GM12878 (cell line): ENCODE measurements at places on chromosomes 3 and 15. TPM values are rescaled to one million over a fixed set of nuclear protein-coding genes. Genes with fewer than 3 reads are reported as not detected.

Gene AHSG
- 0.90 and 1.2 TPM in 2 replicates for total RNA-seq

Gene UTS2B
- total RNA-seq: 0.28 and 0.29 TPM in 2 replicates

Gene HMCES
- 25.5 and 33.4 TPM in 2 replicates for total RNA-seq

Gene ADAMTS7
- total RNA-seq: 0.08 and 0.28 TPM in 2 replicates

DNA sequence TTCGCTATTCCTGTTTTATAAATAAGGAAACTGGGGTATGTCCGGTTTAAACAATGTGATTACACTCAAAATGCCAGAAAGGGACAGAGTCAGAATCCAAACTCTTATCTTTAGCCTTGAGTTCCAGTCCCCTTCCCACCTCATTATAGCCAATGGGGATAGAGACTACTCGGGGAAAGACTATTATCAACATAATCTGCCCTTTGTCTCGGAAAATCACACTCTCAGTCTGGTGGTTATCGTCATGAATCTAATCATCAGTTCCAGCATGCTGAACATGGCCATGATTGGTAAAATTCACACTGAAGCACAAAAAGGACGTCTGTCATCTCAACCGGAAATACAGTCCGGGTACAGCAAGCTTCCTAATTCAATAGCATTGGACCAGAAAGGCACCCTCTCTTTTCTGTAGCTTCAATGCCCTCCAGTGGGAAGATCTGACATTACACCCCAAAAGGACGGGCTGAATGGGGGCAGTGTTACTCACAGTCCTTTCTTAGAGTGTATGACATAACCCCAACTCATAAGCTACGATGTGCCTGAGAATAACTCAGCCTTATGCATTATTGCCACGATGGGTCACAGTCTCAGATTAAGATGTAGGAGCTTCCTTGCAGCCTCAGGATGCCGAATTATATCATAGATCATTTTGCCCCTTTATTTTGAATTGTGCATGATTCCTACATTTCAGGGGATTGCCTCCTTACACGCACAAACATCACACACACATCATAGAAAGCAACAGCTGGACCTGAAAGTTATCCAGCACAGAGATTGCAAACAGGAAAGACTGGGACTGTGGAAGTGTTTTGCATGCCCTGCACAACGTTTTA lies 390.4 kb upstream of the LMCD1 start:
- no peaks in the 10 kb centered on the region for H3K27me3 ChIP-seq
- H3K4me3 ChIP-seq: no peak overlapping the region
- no peak overlapping the region for H3K27ac ChIP-seq
- no peaks in the 10 kb centered on the region for H3K4me1 ChIP-seq
- no peaks in the 10 kb centered on the region for H3K36me3 ChIP-seq

DNA sequence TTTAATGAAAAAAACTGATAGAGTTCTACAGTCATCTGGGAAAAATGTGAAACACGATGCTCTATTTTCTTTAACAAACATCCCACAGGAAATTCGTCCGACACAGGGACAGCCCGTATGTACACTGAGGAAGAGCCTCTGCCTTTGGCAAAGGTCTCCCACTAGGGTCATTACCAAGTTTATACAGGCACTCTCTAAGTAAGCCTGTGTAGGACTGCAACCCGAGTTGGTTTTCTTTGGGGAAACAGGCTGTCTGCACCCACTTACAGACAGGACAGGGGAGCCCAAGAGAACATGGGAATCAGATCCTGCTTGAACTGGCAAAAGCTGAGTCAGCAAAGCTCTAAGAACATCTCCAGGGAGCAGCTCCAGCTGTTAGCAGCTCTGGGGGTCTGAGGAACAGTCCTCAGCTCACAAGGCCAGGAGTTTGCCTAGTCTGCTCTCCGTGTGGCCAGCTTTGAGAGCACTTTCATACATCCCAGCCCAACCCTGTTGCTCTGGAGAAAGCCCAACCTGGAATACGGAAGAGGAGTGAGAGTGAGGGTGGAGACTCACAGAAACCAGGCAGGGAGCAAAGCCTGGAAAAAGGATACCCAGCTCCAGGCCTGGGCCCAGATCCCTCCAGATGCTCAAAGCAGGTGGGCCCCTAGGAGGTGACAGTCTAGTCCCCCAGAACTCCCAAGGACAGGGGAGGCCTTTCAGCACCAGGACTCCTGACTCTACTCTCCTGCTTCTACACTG lies 1.9 kb downstream of the TBC1D2B start:
- peak overlapping the region; percentile 99 for H3K4me3 ChIP-seq
- H3K4me1 ChIP-seq: peaks cover 10% of the 10 kb centered on the region
- peak overlapping the region; percentile 37 for H3K27ac ChIP-seq
- no peak for DNase-seq
- H3K36me3 ChIP-seq: 0 out of 2 replicates have a peak, but pooled peaks cover 3% of the 10 kb centered on the region
- H3K27me3 ChIP-seq: no peaks in the 10 kb centered on the region

DNA sequence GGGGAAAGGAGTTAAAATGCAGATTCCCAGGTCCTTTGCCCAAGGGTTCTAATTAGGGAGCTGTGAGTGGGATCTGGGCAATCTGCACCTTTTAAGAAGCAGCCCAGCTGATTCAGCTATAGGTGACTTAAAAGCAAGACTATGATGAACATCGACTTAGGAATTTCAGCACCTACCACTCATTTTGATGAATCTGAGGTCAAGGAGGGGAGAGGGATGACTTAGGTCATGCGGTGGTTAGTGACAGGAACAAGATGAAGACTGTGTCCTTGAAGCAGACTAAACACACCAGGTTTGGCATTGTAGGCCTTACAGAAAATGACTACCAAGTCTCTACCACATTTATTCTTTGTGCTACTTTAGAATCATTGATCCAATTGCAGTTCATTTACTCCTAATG lies 196.3 kb downstream of the DTWD1 start:
- H3K4me3 ChIP-seq: no peak overlapping the region
- H3K36me3 ChIP-seq: no peaks in the 10 kb centered on the region
- no peaks in the 10 kb centered on the region for H3K4me1 ChIP-seq
- DNase-seq: no peak

GRCh38 chr3:180329187-180329586 lies 272.8 kb upstream of the TTC14 start:
- no peak overlapping the region for H3K4me3 ChIP-seq
- H3K27me3 ChIP-seq: no peaks in the 10 kb centered on the region
- H3K36me3 ChIP-seq: no peaks in the 10 kb centered on the region
- peaks cover 32% of the 10 kb centered on the region for H3K4me1 ChIP-seq
- H3K27ac ChIP-seq: peak overlapping the region; percentile 56
- peak; percentile 43 for DNase-seq

DNA sequence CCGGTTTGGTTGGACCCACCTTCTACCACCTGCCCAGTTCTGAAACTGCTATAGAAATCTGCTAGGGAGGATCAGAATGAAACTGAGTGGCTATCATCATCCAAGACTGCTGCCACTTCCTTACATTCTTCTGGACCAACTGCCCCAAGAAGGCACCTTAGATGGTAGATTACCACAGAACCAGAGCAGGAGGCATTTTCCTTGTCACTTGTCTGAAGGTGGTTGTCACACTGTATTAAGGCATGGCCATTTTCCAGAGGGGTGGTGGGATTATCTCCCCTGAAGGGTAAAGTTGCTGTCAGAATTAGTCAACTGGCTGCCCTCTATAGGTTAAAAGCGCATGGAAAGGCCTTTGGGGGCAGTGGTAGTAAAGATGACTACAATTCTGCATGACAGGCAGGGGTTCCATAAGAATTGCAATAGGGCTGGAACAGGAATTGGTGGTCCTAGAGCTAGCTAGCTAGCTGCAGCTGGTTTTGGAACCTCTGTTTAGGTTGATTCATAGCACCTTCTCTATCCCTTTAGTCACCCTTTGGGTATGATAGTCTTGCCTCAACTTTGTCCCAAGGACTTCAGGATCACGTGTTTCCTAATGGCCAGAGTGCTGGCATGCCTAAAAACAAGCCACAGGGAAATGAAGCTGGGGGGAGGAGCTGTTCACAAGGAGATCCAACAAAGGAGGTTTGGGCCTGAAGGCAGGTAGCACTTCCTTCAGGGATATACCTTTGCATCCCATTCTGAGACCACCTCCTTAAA lies 4.8 kb upstream of the CSPG5 start:
- no peak overlapping the region for H3K4me3 ChIP-seq
- H3K4me1 ChIP-seq: no peaks in the 10 kb centered on the region
- peaks cover 7% of the 10 kb centered on the region for H3K27me3 ChIP-seq
